ENCODE measurements at places on chromosomes 12 and 14.

- DNase-seq: peak; percentile 97
These were observed at the start of gene NUP107 for GRCh38 chr12:68686595-68687521. Gene NUP107, plus strand, starts transcription at chr12:68686978. Its CDS starts 88 bp downstream, at chr12:68687066.

GRCh38 chr12:94195483-94195882 is 47.1 kb downstream of the PLXNC1 start:
- no peak for DNase-seq

GRCh38 chr14:58738876-58739275 is 101.1 kb downstream of the DACT1 start:
- DNase-seq: no peak

GRCh38 chr14:49249022-49249421 is 337.2 kb downstream of the RPS29 start:
- DNase-seq: no peak

GRCh38 chr12:12608557-12608957 is 3.1 kb upstream of the CREBL2 start:
- no peak for DNase-seq

Measured in WTC11 (cell line).